ENCODE measurements at places on chromosomes 13 and 19.
A peak's percentile ranks its signal among the peaks of the same experiment; 100 is the strongest.

- no peak for DNase-seq
Measured at GRCh38 chr13:77868717-77869116, 49.9 kb downstream of the EDNRB start.

- DNase-seq, result no peak
Measured at GRCh38 chr19:5826531-5827341, 12.8 kb downstream of the FUT6 start.

- peak; percentile 53 for DNase-seq
Measured at GRCh38 chr19:53394522-53394973, 401 bp upstream of the ZNF765 start.

DNA sequence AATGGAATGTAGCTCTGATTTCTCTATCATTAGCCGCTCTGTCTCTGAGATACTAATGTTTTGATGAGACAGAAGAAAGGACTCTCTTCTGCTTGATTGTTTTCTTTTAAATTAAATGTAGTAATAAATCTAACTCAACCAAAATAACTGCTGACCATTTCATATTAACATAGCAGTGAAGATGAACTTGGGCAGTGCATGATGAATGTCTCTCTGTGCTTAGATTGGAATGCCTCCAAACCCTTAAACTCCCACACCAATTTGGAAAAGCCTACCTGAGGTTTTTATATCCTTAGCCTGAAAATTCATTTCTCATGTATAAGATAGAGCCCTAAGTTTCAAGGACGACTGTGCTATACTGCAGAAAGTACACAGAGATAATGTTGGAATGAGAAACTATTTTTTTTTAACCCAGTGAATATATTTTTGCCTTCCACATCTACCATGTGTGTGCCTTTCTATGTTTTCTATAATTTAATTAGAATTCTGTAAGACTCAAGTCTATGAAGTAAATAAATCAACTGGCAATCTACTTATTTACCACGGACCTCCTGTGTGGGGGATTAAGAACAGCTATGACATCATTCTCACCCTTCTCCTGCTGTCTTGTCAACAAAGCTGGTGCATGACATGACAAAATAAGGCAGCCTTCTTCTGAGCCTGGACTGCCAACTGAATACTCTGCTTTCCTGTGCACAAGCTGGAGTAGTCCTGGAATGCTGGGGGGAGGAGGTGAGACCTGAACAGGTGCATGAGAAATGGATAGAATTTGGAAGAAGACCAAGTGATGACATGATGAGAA, 155.5 kb downstream of the FGF9 start:
- DNase-seq, result no peak

- no peak for DNase-seq
Measured at GRCh38 chr13:113053376-113053775, 52.2 kb upstream of the F7 start.

- no peak for DNase-seq
Measured at GRCh38 chr19:53537121-53537520, 824 bp upstream of the ZNF331 start.

DNA sequence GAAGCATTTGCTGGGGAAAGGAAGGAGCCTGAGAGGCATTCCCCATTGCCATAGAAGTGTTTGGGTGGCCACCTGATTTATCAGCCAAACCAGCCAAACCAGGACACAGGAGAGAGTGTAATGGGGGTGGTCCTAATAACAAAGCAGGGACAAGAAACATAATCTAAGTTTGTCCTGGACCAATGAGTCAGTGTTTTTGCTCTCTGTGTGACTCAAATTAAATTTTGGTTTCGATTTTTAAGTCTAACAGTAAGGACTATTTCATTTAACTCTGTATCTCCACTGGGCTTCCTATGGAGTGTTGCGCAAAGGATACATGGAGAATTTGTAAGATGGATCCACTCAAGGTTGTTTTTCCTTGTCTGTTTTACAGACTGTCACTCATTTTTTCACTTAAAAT, 19.5 kb upstream of the TRPC4 start:
- no peak for DNase-seq

- peak; percentile 95 for DNase-seq
Measured at GRCh38 chr13:33194820-33195692, 90.5 kb downstream of the STARD13 start.

DNA sequence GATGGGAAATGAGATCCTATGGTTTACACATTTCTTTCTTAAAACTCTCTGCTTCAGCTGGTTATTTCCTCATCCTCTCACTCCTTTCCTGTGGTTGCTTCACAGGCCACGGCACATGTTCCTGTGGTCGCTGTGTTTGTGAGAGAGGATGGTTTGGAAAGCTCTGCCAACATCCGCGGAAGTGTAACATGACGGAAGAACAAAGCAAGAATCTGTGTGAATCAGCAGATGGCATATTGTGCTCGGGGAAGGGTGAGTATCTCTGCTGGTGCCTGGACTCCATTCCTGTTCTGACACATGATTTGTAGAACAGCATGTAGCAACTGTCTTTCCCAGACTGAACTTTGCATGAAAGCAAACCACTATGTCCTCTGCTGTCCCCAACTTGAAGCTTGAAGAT, 254.2 kb downstream of the ITGBL1 start:
- peak; percentile 74 for DNase-seq

DNA sequence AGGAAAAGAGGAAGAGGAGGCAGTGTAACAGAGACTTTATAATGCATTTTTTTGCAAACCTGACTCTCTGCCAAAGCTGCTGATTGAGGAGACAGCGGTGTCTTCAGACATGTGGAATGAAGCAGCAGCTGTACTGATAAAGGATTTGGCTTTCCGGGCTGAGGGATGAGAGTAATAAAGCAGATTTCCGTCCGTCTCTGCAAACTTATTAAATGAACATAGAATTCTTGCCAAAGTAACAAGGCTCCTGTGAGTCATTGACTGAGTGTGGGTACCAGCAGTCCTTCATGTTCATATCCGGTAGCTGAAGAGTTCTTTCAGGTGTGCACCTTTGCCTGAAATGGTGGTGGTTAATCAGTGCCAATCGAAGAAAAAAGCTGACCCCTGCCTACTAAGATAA, 112.6 kb downstream of the LIG4 start:
- DNase-seq, result no peak

GRCh38 chr19:6837525-6837924, 49.9 kb upstream of the ADGRE1 start:
- no peak for DNase-seq

- DNase-seq, result no peak
Measured at GRCh38 chr19:8513036-8513686, 806 bp downstream of the ZNF414 start.

DNA sequence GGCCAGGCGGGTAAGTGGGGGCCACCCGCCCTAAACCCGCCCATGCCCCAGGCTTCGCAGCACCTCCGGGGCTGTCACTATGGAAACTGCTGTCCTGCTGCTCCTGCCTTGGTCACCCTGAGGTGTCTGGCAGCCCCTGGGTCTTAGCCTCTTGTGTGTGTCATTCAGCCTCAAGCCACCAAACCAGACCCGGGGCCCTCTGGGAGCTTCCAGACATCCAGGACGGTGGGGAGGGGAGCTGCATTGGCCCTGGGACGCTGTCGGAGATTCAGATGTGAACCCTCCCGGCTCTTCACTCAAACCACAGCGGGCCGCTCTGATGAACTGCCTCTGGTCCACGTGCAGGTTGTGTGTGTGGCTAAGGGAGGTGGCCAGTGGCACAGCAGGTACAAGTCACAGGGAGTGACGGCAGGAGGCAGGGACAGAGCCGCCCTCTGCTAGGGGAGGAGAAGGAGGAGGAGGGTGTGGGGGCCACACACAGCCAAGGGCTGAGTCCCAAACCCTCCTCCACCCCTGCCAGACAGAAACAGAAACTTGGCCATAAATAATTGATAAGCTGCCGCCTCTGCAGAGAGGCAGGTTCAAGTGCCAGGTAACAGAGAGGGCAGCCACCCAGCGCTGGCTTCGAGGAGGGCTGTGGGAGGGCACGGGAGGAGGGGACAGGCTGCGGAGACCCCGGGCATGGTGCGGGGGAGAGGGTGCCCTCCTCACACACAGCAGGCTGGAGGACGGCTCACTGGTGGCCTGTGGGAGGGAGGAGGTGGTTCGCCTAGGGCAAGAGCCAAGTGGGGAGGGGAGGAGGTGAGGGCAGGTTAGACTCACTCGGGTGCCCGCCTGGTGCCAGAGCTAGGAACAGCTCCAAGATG, 8.0 kb downstream of the NANOS3 start:
- no peak for DNase-seq

DNA sequence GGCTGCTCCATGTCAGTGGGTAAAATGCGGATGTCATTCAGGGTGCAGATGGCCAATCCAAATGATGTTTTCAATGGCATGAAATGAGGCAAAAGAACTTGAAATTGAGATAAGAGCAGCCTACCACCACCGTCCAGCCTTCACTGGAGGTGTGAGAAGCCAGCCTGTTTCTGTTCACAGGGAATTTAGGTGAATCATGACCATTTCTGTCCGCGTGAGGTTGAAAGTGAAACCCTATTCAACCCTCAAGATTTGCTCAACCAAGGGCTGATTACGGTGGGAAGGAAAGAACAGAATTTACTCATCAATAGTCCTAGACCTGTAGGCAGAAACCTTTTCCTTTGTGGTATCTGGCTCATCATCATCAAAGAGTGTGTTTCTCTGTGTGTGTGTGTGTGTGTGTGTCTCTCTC, 370.7 kb downstream of the COG6 start:
- DNase-seq, result peak; percentile 75

DNA sequence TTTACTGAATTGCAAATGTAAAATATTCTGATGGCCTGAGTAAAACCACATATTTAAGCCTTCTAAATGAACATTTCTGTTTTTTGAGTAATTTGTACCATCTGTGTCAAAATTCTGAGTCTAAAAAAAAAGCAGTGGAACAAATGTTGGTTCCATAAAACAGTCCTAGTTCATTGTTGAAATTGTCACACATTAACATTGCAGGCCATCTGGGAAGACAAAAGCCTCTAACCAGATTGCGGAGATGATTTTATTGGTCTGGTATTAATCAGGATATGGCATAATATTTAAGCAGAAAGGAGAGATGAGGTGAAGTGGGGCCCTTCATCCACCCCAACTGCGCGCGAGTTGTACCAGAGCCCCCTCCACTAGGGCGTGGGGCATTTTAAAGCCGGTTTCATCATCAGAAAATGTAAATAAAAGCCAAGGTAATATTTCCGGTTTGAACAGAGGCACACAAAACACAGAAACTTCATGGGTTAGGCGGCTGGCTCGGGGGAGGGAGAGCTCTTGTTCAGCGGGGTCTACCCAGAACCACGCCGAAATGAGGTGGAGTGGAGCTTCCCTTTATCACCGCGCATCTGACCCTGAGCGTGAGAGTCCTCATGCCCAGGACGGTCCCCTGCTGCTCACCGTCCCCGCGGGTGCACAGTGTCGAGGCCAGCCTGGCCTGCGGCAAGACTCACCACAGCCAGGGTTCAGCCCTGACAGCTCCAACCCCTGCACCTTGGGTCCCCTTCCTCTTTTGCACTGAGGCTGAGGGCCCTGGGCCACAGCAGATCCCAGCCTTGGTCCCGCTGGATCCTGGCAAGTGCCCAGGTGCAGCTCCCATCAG, 169.2 kb downstream of the URI1 start:
- no peak for DNase-seq

- DNase-seq, result peak; percentile 99
Measured at GRCh38 chr19:57803594-57804325, 11.0 kb downstream of the ZNF552 start.

- no peak for DNase-seq
Measured at GRCh38 chr13:40600149-40600751, 66.2 kb downstream of the FOXO1 start.

- DNase-seq, result no peak
Measured at GRCh38 chr19:39637891-39638290, 17.8 kb upstream of the LGALS16 start.

DNA sequence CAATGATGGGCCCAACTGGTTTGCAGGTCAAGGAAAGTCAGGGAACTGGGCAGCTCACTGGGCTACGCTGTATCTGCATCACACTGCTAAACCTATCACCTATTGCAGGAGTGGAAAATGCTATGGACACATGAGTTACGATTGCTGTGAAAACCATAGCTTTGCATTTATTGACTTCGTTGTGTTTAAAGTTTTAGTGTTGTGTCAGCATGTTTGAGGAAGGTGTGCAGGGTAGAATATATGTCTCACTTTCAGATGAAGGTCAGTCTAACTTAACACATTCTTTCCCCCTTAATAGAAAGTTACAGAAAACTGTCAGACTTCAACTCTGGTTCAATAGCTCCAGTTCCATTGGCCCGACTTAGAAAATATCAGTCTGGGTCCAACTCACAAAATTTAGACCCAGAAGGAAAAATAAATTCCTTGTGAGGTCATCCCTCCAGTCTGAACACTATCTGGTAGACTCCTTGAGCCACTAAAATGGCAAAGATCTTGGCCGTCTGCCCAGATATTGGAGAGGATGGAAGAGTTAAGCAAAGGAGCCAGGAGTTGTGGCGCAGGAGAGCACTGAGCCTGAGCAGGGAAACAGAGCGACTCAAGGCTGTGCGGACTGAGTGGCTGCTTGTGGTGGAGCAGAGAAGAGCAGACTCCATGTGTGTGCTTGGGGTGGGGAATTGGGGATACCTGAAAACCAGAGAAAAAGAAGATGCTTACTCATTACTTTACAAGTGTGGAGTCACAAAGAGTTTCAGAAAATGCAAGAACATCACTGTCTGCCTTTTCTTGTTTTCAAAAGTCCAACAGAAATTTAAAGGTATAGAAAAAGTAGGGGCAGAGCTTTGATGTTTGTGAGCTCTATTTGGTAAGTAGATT, 518.5 kb downstream of the FGF9 start:
- no peak for DNase-seq

DNA sequence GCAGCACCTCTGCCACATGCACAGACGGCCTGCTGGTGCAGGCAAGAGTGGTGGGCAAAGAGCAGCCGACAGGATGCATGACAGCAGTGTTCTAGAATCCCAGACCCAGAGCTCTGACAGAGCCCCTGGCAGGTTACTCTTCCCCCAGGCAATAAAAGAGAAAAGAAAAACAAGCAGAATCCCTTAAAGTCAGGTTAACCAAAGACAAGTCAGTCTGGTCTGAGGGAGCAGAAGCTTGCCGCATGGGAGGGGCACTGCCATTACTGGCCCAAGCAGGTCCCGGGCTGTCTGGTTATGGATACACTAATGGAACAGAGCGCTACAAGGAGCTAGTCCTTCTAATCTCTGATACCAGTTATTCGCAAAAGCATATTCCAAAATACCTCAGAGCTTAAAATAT, 36.1 kb upstream of the DOCK9 start:
- no peak for DNase-seq

DNA sequence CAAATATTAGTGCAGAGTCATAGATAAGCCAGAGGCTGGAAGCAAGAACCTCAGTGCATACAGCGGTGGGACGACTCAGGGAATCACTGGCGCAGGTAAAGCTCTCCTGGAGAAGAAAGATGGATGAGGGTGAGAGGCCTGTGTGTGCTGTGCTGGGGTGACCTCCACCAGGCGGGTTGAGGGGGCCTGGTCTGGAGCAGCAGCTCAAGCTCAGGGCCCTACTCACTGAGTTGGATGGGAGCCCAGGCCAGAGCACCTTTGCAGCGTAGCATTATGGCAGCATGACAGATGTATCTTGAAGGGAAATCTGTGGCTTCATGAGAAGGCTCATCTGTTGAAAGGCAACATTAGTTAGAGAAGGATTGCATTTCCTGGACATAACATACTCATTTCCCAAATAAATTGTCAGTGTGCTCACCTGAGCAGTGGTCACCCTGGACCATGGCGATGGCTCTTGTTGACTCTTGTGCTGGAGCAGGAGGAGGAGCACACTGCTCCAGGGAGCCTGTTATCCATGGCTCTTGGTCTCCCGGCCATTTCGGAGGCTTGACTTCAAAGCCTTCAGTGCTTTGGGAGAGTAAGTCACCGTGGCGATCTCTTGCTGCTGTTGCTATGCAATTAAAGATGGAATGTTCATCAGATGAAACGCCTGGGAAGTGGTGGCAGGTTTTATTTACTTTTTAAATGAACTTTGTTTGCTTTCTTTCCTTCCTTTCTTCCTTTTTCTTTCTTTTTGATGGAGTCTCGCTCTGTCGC, 25.0 kb downstream of the HNRNPM start:
- DNase-seq, result no peak

GRCh38 chr13:32430018-32430747, 2.3 kb upstream of the N4BP2L1 start:
- no peak for DNase-seq
